ENCODE measurements at places on chromosomes 4 and X. TPM values are rescaled to one million over a fixed set of nuclear protein-coding genes. Genes with fewer than 3 reads are reported as not detected.

The NXF2B gene
- total RNA-seq: not detected

- no peak for DNase-seq
Observed at GRCh38 chr4:123064390-123064789, 142.0 kb upstream of the NUDT6 start.

DNA sequence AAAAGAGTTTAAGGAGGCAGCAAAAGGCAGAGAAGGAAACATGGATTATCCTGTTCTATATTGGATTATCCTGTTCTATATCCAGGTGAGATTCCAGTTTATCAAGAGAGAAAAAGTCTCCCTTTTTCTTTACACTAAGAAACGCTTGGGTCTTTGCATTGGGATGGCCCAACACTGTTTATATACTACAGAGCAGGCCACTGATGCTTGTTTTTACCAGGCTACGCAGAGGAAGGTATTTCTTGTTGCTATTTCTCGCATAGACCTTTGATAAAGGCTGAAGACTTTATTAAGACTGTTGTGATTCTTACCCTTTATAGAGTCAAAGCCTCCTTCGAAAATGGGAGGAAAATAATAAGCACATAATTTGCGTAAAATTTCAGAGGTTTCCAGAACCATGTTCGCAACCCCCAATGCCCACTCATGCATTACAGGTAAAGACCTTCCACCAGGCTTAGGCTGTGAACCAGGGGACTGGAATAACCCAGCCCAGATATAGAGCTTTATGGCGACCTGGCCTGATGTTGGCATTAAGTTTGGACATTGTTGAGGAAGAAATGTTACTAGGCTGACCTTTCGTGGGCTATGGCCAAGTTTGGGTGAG lies 218.3 kb downstream of the PTTG2 start:
- DNase-seq: no peak

DNA sequence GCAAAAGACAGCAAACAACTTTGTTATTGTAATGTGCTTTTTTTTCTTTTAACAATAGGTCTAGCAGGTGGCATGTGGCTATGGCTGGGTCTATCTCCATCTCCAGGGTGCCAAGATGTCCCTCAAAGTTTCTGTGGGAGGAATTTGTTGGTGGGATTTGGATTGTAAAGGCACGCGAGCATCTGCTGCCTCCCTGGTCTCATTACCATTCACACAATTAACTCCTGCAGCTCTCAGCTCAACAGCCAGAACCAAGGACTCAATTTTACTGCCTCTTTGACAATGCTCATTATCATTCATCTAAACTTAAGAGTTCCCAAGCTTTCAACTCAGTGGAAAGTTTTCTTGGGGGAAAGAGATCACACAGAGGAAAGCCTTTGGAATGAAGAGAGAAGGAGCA lies 10.9 kb upstream of the PCDH18 start:
- no peak for DNase-seq

- DNase-seq: no peak
Observed at GRCh38 chr4:173252024-173252935, 81.9 kb downstream of the HMGB2 start.

- no peak for DNase-seq
Observed at GRCh38 chr4:97132435-97132834, 1010.8 kb downstream of the STPG2 start.

DNA sequence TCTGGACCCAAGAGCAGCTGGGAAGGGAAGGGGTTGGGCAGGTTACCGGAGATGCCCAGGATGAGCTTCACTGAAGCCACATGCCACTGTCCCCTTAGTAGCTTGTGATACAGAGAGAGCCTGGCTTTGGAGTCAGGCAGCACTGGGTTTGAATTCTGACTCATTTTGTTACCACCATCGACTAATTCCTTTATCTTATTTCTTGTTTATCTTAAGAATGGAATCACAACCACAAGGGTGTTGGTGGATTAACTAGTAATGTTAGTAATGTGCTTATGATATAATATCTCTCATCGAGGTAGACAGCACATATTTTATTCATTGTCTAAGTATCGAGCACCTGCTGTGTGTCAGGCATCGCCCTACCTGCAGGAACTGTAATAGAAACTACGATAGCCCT lies 17.7 kb upstream of the STX18 start:
- no peak for DNase-seq

DNA sequence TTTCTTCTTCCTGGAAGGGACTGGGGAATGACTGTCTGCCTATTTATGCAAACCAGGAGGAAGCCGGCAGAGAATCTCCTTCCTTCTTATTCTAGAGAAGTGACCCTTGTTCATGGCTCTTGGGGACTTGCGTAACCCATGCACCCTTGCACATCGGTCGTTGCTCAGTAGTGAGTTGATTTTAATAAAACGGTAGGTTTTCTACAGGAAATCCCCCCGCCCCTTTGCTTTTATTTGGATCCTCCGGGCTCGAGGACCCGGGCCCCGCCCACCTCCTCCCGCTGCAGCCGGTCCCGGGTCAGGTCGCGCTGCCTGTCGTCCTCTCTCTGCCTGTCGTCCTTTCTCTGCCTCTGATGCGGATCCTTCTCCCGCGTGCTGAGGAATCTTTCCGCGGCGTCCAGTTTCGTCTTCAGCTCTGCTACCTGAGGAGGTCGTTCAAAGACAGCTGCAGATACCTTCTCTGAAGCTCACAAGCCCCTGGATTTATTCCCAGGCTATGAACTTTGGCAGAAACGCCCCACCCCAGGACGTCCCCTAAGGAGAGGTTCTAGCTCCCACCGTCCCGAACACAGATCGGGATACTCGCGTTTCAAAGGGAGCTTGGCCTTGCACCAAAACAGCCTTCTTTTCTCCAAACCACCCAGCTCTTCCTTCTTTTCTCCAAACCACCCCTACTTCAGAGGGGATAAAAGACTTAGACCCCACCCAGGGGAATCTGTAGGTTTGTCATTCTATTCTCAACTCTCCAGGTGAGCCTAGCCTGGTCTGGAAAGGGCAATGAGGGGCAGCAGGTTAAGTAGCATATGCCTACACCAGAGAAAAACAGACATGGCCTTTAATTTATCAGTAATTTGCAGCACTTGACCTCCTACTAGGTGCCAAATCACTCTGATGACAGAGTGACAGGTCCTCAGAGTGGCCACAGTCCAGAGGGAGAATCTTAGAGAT lies 7.0 kb downstream of the TNIP3 start:
- no peak for DNase-seq

- peak; percentile 54 for DNase-seq
Observed at GRCh38 chrX:41921492-41922430, 1.6 kb downstream of the CASK start.

- DNase-seq: no peak
Observed at GRCh38 chr4:17646693-17647092, 32.3 kb downstream of the MED28 start.

- DNase-seq: no peak
Observed at GRCh38 chr4:121472937-121473721, 92.3 kb upstream of the QRFPR start.

The VEGFD gene
- total RNA-seq: not detected

DNA sequence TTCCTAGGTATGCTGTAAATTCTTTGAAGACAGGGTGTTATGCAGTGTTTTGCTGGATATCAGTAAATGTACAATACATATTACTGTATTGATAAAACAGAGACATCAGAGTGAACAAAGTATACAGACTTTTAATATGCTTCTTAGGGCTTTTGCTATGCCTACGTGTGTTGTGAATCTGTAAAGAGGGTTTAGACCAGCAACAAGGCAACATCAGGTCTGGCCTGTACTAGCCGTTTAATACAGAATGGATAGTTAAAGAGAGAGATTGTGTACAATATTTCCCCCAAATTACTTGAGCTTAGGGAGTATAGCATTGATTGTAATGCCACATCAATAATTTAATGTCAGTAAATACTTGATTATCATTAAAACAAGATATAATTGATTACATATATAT lies 75.2 kb downstream of the PAQR3 start:
- no peak for DNase-seq

DNA sequence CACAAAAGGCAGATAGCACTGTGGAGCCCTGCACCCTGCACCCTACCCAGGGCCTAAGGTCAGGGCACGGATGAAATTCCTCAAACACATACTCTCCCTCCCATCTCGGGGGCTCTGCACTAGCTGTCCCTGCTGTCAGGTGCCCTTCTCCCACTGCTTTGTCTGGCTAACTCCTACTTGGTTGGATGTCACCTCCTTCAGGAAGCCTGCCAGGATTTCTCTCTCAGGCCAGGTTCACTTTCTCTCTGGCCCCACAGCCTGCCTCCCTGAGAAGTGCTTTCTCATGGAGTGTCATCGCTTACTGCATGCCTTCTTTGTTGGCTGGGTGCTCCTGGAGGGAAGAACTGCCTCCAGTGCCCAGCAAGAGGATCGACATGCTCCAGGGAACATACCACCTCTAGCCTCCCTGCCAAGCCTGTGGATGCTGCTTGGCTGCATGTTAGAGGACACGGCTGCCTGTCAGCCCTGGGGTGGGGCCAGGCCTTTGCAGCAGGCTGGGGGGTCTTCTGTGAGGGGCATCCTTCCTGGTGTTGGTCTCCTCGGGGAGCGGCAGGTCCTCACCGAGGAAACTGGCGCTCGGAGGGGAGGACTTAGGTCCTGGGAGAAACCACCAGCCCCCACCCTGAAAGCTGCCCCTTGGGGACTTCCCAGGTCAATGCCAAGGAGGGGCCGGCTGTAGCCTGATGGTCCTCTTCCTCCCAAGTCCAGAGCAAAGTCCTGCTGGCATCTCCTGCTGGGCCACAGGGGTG lies 15.0 kb downstream of the ABLIM2 start:
- DNase-seq: no peak

The NPY2R gene
- not detected for total RNA-seq

DNA sequence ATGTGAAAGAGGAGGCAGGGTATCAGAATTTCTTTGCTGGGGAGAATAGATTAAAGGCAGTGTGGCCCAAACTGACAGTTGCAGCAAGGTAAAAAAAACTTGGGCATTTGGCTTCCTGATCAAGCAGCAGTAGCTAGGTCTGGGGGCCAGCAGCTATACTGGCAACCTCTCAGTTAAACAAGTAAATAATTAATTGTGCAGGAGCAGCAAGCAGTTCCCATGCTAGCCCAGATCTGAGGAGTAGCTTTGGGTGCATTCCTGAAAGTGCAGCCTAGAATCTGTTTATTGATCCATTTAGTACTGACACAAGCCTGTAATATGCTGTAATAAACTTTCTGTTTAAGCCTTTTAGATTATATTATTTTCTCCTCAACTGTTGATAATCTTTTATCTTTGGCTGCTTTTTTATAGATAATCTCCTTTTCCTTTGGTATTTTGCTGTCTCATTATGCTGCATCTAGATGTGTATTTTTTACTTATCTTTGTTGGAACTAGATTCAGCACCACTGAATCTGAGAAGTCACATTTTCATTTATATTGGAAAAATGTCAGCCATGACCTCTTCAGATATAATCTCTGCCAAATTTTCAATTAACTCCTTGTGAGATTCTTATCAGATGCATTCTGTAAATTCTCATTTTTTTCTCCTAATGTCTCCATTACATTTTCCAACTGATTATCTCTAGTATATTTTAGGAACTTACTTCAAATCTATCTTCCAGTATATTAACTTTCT lies 276.3 kb downstream of the STPG2 start:
- DNase-seq: no peak

The VBP1 gene
- total RNA-seq: 12.6 TPM

DNA sequence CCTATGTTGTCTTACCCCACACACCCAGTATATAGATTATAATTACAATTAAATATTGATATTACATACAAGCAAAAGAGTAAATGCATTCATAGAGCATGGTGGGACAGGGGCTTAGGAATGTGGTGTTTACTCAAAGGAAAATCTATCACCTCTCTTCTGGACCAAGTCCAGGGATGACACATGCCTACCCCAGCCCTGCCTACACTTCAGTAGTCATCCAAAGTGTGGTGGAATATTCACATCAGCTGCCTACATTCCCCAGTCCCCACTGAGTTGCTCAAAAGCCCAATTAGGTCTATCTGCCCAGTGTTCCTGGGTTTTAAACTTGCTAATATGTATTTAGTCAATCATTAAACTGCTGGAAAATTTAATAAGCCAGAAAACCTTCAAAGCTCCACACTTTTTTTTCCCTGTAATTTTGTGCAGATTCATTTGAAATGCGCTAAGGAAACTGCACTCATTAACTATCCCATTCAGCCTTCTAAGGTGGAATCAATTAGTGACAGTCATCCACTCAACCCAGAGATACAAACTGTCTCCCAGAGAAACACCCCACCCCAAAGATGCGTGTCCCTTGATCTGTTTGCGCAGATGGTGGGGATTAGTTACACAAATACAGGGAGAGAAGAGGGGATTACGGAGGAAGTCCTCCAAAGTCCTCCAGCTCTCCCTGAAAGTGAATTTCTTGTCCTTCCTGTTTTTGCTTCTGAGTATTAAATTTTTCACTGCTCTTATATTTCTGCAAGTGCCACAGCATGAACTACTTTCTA lies 91.7 kb upstream of the KDR start:
- DNase-seq: no peak

- no peak for DNase-seq
Observed at GRCh38 chr4:1571165-1572009, 112.7 kb downstream of the FAM53A start.

- no peak for DNase-seq
Observed at GRCh38 chr4:165458471-165458870, 79.7 kb downstream of the CPE start.

DNA sequence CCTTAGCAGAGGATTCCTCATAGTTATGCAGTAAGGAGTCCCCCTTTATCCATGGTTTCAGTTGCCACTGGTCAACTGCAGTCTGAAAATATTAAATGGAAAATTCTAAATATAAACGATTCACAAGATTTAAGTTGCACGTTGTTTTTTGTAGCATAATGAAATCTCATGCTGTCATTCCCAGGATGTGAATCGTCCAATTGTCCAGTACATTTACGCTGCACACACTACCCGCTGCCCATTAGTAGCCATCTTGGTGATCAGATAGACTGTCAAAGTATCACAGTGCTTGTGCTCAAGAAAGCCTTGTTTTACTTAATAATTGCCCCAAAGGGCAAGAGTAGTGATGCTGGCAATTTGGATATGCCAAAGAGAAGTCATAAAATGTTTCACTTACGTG lies 434.8 kb downstream of the MAPK10 start:
- DNase-seq: no peak

- no peak for DNase-seq
Observed at GRCh38 chr4:82784681-82785610, 13.7 kb downstream of the SCD5 start.

The TMEM150C gene
- not detected for total RNA-seq

- no peak for DNase-seq
Observed at GRCh38 chr4:145564540-145564939, 54.6 kb upstream of the MMAA start.

DNA sequence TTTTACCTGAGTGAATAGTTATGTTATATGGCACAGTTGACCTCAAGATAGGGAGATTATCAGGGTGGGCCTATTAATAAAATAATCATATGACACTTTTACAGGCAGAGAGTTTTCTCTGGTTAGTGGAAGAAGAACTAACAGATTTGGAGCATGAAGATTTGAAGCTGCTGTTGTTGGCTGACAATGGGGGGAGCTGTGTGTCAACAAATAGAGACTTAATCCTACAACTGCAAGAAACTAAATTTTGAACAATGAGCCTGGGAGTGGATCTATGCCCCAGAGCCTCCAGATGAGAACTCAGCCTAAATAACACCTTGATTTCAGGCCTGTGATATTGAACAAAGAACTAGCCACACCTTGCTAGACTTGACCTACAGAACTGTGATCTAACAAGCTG lies 7.2 kb upstream of the CCSER1 start:
- no peak for DNase-seq
